BE2C (cell line): ENCODE measurements at places on chromosomes 7 and 10.

DNA sequence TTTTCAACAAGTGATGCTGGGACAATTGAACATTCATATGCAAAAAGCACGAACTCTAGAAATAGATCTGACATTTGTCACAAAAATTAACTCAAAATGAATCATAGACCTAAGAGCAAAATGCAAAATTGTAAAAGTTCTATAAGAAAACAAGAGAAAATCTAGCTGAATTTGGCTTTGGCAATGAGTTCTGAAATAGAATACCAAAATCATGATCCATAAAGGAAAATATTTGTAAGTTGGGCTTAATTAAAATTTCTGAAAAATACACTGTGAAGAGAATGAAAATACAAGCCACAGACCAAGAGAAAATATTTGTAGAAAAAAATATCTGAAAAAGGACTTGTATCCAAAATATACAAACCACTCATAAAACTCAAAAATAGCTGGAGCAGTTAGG lies 698.8 kb upstream of the CELF2 start:
- DNase-seq = no peak

- no peak for DNase-seq
Observed at GRCh38 chr10:122290833-122291532, 19.9 kb downstream of the BTBD16 start.

GRCh38 chr7:41942468-41943093 lies 239.7 kb upstream of the INHBA start:
- DNase-seq = no peak

GRCh38 chr7:50867034-50867356 lies 84.3 kb upstream of the GRB10 start:
- no peak for DNase-seq

DNA sequence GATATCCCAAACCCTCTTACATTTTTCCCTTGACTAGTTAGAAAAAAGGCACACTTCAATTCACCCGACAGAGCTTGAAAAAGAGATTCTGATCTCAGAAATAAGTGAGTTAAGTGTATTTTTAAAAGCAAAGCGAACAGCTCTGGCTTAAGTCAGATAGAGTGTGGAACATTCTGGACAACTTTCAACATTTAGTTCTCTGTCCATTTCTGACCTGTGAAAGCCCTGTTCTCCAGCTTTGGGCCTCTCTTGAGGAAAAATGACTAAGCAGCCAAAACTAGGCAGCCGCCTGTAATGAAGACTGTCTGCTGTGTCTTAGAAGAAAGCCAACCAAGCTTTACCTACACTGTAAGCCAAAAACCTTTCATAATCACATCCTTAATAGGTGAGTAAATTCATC lies 50.5 kb downstream of the CDK6 start:
- DNase-seq = no peak

- DNase-seq = no peak
Observed at GRCh38 chr10:76640806-76641205, 996.8 kb downstream of the KCNMA1 start.
